NCI-H774 (cell line): ENCODE measurements at places on chromosomes 7 and 10.

DNA sequence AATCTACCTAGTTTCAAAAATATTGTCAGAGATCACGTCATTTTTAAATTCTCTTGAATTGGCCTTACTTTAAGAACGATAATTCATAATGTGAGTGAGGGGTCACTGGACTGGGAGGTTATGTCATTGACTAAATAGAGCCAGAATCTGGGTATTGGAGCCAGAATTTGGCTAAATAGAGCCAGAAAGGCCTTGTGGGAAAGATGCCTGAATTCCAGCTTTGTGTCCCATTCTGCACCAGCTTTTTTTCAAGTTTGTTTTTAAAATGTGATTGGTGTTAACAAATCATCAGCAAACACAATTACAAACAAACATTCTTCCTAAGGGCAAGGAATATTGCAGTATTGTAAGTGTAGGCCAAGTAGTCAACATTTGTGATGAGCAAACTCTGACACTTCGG lies 233.2 kb upstream of the PRKCQ start:
- DNase-seq: no peak

- no peak for DNase-seq
These were observed 16.7 kb downstream of the HABP2 start for GRCh38 chr10:113569576-113569975.

GRCh38 chr10:122341141-122341810 lies 33.2 kb upstream of the PLEKHA1 start:
- DNase-seq: no peak

- DNase-seq: no peak
These were observed 42.5 kb downstream of the PPP1R3C start for GRCh38 chr10:91590142-91590903.

GRCh38 chr10:22443175-22443901 lies 98.0 kb downstream of the SPAG6 start:
- no peak for DNase-seq

DNA sequence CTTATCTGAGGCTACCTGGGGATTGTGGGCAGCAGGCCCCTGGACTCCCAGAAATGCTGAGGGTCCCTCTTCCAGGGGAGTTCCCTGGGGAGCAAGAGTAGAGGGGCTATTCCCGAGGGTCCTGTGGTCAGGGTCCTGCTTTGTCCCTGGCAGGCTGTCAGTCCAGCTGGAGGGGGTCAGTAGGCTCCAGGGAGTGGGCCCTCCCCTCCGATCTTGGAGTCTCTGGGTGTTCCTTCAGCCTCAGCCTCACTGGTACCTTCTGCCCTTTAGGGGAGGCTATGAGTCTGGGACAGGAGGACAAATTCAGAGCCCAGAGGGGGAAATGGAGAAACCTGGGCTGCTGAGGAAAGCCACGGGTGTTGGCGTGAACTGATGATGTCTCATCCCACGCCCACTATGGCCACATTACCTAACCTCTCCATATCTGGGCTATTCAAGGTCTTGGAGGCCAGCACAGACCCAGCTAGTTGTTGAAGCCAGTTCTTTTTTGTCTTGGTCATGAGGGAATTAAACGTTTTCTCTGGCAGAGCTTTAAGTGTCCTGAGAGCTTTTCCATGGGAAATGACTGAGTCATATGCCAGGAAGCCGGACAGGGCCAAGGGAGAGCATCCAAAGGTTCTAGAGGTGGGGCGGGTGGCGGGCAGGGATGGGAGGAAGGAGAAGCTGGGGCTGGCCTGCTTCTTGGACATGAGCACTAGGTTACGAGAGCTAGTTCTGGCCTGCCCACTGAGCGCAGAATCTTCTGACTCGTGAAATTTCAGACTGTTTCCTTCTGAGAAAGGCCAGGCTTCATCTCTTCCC lies 6.2 kb downstream of the CALHM2 start:
- no peak for DNase-seq

DNA sequence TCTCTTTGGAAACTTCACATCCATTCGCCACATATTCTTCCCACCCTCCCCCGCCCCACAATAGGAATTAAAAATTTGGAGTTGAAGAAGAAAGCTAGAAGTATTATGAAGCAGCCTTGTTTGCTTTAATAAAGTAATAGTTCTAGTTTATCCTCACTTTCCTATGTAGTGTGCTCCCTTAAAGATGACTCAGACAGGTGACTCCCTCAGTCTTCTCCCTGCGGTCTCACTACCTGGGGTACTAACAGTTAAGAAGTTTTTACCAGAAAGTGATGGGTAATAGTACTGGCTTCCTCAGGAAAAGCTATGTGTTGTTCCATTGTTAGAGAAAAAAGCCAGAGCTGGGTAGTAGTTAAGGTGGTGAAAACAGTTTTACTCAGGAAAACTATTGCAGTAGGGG lies 58.6 kb downstream of the CCNY start:
- DNase-seq: no peak
